ENCODE measurements at places on chromosomes 2 and 18.

- no peak for DNase-seq
Measured at GRCh38 chr2:181374781-181375675, 82.2 kb upstream of the ITGA4 start.

GRCh38 chr2:177193240-177193639 lies 19.4 kb upstream of the HNRNPA3 start:
- no peak for DNase-seq

DNA sequence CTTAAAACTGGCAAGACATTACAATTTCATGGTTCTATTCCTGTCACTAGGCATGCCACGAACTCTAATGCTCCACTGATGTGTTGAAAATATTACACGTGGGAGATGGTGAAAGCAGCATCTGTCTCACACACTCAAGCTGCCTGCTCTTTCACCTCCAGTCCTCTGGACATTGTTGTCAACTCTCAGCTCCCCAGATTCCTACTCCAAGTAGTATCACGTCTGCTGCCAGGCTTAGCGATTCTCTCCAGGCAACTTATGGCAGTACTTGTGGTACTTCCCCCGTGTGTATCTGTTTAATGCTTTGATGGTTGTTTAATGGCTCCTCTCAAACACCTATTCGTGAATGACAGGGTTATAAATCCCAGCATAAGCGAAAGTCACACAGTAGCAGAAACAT lies 103.8 kb downstream of the TMEFF2 start:
- DNase-seq = no peak

DNA sequence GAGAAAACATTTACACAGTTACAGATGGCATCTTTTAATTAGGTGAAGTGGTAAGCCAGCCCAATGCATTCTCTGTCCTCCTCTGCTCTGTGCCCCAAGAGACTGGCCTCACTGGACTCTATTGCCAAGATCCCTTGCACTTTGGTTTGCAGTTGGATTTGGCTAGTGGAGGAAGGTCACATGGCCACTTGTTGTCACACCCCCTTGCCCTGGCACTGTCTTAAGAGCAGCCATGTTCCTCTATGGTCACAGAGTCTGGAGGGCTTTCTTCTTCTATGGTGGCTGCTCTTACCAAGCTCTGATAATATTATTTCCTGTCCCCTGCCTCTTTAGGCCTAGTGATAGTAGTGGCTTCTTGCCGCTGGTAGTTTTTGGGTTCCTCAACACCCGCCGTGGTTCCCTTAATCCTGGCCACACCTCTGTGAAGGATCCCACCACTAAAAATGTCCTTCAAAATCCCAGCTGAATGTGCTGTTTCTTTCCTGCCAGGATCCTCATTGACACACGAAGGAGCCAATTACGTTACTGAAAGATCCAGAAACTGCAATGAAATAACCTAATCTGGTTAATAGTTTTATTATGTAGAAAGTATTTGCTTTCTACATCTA lies 111.1 kb downstream of the CDC42EP3 start:
- DNase-seq = no peak

DNA sequence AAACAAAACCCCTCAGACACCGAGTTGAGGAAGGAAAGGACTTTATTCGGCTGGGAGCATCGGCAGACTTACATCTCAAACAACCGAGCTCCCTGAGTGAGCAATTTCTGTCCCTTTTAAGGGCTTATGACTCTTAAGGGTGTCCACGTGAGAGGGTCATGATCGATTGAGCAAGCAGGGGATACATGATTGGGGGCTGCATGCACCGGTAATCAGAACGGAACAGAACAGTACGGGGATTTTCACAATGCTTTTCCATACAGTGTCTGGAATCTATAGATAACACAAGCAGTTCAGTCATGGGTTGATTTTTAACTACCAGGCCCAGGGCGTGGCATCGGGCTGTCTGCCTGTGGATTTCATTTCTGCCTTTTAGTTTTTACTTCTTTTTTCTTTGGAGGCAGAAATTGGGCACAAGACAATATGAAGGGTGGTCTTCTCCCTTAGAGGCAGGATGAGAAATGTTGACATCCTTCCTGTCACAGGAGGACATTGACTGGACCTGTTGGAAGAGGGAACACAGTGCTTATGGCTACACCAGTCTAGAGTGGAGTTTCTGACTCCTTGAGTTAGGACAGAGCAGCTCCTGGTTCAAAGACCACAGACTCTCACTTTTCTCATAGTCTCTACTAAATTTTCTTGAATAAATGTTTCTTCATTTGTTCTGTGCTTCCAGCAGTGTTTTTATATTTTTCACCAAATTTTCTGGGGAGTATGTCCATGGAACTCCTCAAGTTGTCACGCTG lies 35.8 kb downstream of the SPOPL start:
- DNase-seq = no peak
